ENCODE measurements at places on chromosomes 6 and 20.
A peak's percentile ranks its signal among the peaks of the same experiment; 100 is the strongest.

DNA sequence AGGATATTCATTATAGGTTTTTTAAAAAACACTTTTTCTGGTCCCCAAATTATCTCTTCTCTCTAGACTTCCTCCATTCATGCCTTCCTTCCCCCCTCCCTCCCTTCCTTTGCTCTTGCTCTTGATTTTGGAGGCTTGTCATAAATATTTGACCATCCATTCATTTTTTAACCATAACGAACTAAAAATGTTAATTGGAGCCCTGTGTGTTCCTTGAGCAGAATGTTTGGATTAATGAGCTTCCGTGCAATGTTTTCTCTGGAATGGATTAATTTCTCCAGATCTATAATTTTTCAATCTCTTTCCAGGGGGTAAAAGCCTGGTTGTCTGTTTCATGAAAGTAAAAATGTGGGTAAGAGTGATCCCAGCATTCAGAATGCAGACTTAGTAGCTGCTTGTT, 155.5 kb downstream of the ESR1 start:
- DNase-seq, result no peak

DNA sequence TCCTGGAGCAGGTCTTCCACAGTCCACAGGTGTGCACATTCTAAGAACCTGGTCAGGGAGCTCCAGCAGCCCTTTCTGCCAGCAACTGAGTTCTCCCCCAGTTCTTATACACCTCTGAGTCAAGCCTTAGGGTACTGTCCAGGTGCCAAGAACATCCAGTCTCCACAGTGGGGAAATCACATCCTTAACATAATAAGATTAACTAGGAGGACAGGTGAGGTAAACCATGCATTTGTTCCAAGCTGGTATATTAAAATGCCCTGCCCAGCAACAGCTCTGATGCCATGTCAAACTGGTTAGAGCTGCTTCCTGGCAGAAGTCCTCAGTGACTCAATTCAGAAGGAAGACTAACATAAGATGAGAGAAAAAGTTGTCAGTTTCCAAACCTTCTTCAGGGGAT, 303.9 kb upstream of the SGK1 start:
- DNase-seq, result no peak

DNA sequence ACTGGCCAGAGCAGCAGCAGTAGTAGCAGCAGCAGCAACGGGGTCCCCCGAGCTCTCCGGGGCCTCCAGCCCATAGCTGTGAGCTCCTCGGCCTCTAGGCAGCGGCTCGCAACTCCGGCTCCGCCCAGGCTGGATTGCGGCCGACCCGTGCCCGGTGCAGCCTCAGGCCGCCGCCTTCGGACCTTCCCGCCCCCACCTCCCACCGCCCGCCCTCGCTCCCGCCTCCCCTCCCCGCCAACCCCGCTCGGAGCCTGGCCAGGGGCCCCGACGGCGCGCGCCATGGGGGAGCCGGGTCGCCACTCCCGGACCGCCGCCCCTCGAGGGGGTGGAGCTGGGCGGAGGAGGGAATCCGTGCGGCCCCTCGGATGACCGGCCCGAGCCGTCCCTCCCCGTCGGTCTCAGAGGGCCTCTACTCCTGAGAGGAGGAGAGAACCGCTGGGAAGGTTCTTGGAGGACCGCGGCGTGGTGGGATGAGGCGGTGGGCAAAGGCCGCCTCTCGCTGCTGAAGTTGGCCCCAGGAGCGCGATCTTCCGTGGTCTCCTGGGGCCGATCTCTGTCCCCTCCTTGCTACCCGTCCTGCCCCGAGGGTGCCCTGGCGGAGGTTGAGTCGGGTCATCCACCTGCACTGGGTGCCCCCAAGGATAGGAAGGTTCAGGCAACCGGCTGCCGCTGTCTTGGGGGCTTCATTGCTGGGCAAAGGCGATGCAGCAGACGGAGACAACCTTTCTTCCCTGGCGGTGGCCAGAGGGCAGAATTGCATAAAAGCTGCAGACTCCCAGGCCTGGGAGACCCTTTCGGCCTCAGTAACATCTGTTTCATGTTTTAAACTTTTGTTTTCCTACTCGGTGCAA, at the start of gene ADAM33:
TSS of gene ADAM33 (minus strand) at position 80 of the 851 bp plus-strand sequence. CDS start at position 74, 6 bp downstream.
- no peak for DNase-seq

DNA sequence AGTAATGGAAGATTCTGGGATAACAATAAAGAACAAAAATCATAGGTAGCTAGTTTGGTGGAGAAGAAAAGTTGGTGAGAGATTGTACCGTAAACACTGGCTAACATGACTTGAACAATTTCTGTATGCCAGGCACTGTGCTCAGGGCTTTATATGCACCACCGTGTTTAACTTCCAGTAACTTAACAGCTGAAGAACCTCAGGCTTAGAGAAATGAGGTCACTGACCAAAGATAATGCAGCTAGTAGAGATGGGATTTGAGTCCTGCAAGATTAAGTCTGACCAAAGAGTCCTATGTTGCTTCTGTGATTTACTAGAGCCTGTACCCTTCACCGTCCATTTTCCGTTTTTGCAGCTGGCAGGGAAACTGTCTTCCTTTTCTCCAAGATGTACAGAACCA, 2.7 kb downstream of the CSTF1 start:
- no peak for DNase-seq

GRCh38 chr6:165637586-165637985, 25.5 kb downstream of the PDE10A start:
- no peak for DNase-seq

GRCh38 chr20:12659942-12660341, 348.8 kb upstream of the SPTLC3 start:
- DNase-seq, result no peak

DNA sequence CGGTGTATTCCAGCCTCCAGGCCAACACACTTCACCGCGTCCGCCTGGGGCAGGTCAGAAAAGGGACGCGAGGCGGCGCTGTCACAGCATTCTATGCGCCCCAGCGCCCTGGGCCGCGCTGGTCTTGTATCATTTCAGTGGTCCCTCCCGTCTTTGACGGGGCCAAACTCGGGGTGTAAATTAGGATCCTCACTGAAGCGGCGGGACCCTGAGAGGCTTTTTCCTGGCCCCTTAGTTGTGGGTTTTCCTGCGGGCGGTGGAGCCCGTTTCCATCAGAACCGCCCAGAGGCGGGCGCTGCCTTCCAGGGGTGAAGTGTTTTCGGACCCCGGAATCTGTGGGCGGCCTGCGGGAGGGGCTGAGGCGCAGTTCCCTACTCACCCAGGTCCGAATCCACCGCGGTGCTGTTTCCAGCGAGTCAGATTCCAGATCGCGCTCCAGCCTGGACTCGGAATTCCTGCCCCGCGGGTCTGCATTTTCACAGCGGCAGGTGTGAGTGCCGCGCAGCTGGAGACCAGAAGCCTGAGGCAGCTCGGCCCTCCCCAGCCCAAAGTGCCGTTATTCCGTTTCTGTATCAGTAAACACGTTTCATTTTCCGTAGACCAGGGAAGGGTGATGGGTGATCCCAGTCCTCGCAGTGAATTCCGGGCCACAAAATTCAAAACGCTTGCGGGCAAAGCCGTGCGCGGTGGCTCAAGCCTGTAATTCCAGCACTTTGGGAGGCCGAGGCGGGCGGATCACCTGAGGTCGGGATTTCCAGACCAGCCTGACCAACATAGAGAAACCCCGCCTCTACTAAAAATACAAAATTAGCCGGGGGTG, 3.9 kb upstream of the MICB start:
- DNase-seq, result peak; percentile 71

DNA sequence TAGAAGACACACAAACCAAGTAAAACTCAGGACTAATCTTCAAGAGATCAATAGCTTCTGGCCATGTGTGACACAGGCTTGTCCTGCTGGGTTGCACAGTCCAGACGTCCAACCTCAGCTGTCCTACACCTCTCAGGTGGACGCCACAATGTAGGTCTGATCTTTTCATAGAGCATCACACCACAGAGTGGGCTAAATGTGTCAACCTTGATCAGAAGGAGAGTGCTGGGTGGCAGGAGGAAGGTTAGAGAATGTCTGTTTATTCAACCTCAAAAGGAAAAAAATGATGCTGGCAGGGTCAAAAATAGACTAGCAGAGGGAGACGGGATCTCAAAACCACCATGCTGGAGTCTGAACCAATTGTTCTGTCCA, 41.7 kb downstream of the GFOD1 start:
- DNase-seq, result no peak

GRCh38 chr6:130482645-130483390, 117.0 kb downstream of the TMEM200A start:
- no peak for DNase-seq

GRCh38 chr20:57620274-57620990, at the start of gene ZBP1:
Gene ZBP1, minus strand, starts transcription at chr20:57620426. Its CDS starts 131 bp downstream, at chr20:57620295.
- peak; percentile 31 for DNase-seq

DNA sequence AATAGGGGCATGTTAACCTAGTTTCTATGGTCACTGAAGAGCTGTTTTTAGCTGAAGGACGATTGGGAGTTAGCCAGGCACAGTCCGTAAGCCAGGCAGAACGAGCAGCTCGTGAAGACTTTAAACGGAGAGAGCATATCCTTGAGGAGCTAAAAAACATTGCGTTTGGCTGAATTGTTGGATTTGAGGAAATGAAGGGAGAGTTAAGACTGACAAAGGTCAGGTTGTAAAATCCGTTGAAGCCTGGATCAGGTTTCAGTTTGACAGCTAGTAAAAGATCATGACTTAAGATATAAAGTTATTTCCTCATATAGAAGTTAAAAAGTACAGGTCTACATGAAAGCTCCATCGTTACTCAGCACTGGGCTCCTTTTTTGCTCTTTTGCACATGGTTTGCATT, 2.8 kb downstream of the DBNDD2 start:
- DNase-seq, result peak; percentile 61

DNA sequence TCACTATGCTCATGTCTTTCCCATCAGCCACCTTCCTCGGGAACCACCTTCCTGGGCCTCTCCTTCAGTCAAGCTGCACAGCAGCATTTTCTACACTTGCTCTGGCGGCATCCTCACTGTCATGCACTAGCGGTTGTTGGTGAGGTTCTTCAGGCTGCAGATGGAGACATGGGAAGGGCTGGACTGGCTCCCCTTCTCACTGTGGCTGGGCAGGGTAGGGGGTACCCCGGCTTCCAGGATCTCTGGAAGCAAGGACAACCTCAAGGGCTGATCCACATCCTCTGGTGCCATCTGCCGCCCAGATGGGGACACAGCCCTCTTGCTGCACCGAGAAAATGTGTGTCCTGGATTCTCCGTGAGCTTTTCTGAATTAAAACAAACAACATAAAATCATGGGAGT, 180.1 kb upstream of the RNF24 start:
- peak; percentile 52 for DNase-seq

Measured in HT-29 (cell line).